T-helper 17 cell (primary cell): ENCODE measurements at places on chromosomes 4 and X.

DNA sequence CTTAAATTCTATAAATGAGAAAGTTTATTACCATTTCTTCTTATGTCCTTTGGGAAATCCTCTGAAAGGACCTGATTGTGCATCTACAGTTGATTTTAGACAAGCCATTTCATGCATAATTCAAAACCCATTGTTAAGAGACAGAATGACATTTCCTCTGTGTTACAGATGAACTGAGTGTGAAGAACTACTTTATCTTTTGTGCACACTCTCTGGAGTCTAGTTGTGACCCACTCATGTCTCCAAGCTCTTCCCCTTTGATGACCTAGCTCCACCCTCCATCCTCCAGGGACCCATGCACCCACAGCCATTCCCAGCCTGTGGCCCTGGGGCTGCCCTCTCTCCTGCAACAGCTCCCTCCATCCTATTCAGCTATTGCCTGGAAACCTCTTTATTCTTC, 57.5 kb upstream of the BMPR1B start:
- no peak for DNase-seq

GRCh38 chrX:36803151-36803550, 205.0 kb upstream of the FAM47C start:
- no peak for DNase-seq

DNA sequence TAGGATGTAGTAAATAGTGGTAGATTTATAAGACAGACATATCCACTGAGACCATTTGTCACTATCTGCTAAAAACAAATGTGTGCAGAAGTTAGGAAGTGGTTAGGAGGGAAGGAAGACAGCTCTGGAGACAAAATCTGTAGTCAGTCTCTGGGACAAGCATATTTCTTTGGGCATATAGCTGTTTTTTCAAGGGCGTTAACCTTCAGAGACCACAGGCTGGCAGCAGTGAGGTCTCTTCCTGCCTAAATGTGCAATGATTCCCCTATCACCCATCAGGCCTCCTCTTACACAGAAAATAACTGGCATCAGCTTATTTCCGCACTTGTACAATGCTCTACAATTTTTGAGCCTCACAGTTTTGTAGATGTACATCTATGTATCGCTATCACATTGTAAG, 6.5 kb downstream of the TMEM150C start:
- no peak for DNase-seq

DNA sequence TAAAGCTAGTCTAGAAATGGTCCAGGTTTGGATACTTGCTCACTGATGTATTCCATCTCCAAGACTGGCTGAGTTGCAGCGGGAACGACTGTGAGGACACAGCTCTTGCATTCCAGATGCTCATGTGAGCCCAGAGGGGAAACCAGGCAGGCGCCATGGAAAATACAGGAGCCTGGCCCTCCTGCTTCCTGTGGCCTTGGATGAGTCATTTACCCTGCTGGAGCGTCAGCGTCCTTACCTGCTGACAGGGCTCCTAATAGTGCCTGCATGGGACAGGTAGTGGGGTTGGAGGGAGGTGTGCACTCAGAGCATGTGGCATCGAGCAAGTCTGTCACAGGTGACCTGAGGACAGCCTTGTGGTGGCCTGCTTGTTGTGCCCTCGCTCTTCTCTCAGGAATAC, 69.4 kb downstream of the NSG1 start:
- no peak for DNase-seq

GRCh38 chr4:104093247-104093646, 373.5 kb upstream of the TACR3 start:
- no peak for DNase-seq

DNA sequence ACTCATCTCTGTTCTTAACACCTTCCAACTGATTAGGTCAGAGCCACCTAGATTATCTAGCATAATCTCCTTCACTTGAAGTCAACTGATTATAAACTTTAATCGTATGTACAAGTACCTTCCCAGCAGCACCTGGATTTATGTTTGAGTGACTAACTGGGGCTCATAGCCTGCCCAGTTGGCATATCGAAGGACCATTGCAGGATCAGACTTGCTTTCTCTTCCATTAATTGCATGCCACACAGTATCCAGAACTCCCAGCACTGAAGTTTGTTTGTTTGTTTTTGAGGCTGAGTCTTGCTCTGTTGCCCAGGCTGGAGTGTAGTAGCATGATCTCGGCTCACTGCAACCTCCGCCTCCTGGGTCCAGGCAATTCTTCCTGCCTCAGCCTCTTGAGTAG, 27.9 kb downstream of the GRK4 start:
- DNase-seq = no peak

GRCh38 chr4:185869427-185869826, 57.4 kb upstream of the SORBS2 start:
- no peak for DNase-seq
